ENCODE measurements at places on chromosomes 5 and 9.

DNA sequence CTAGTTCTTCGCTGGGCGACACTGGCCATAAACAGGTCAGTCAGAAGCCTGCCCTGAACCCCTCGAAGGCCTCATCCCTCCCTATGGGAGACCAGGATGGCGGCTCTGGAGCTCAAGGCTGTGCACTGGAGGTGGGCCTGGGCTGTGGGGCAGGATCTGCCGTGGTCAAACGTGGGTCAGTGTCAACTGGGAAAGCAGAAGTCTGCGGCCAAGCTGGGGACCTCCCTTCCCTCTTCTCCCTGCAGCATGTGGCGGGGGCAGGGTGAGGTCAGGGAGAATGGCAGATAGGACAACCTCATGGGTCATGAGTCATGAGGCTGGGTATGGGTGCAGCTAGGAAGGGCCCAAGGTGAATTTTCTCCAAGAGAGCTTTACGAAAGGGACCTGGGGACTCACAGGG is 132.9 kb downstream of the RXRA start:
- no peak for DNase-seq

DNA sequence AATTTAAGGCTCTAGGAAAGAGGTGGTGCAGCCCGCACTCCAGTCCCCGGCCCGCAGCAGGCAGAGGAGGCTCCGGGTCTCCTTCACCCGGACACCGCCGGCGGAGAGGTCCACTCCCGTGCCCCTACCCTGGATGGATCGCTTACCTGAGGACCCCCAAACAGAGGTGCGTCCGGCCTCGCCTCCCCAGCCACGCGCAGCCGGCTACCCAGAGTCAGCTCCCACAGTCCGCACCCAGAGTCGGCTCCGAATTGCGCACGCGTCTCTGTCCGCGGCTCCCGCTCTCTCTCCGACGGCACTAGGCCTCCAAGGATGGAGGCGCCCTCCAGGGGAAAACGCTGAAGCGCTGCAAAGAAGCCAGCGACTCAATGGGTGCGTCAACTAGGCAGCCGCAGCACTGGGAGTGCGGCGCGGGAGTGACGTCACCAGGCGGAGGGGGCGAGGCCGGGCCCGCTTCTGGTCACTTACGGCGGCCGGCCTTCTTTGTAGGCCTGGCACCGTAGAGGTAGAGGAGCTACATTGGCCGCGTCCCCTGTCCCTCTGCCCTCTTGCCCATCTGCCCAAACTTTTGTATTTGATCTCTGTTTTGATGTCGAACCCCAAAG is at the start of gene ELP1:
ELP1 (minus strand) TSS at position 407 of the 605 bp plus-strand sequence. CDS start 2,978 bp downstream, outside the sequence.
- DNase-seq, result peak; percentile 91

GRCh38 chr5:170416526-170416925 is 27.4 kb upstream of the KCNMB1 start:
- DNase-seq, result no peak

GRCh38 chr9:73742412-73742811 is 590.7 kb downstream of the ANXA1 start:
- DNase-seq, result no peak

- no peak for DNase-seq
Observed at GRCh38 chr5:72305194-72306142, 14.6 kb downstream of the MRPS27 start.

- DNase-seq, result no peak
Observed at GRCh38 chr9:91211919-91212318, 149.8 kb downstream of the AUH start.

- no peak for DNase-seq
Observed at GRCh38 chr5:173140769-173141168, 3.6 kb upstream of the BNIP1 start.

DNA sequence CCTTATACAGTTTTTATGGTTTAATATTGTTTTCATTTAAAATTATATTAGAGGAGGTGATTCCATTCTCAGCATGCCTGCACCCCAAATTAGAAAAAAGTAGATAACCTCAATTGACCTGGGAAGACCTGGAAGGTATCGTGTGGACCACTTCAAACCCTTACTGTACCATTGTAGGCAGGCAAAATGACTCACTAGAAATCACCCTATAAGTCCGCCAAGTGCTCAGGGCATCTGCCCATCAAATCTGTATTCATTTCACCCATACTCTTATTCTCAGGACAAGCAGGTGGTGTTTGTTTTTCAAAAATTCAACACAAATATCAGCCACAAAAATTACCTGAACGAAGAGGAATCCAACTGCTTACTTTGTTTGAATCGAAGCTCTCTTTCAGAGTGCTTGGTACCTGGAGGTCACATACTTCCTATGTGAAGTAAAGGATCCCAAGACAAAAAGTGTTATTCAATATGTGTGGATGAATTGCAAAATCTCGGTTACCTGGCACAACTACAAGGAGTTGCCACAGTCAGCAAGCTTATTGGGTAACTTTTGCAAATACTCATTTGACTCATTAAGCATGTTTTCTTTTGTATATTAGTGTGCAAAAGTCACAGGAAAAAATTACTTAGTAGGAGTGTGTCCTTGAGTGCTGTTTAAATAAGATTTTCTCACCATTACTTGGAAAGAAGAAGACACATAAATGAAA is 216.2 kb downstream of the ENC1 start:
- DNase-seq, result no peak

- no peak for DNase-seq
Observed at GRCh38 chr5:1093361-1093760, 18.5 kb downstream of the SLC12A7 start.

- DNase-seq, result no peak
Observed at GRCh38 chr5:172101547-172102217, 86.3 kb downstream of the STK10 start.

- peak; percentile 18 for DNase-seq
Observed at GRCh38 chr9:115883467-115884329, 269.9 kb upstream of the PAPPA start.

GRCh38 chr9:123353041-123353440 is 3.0 kb upstream of the CRB2 start:
- DNase-seq, result no peak

- no peak for DNase-seq
Observed at GRCh38 chr5:151427258-151427657, 20.1 kb upstream of the SLC36A1 start.

- DNase-seq, result no peak
Observed at GRCh38 chr9:113886933-113887332, 10.8 kb downstream of the ZNF618 start.

DNA sequence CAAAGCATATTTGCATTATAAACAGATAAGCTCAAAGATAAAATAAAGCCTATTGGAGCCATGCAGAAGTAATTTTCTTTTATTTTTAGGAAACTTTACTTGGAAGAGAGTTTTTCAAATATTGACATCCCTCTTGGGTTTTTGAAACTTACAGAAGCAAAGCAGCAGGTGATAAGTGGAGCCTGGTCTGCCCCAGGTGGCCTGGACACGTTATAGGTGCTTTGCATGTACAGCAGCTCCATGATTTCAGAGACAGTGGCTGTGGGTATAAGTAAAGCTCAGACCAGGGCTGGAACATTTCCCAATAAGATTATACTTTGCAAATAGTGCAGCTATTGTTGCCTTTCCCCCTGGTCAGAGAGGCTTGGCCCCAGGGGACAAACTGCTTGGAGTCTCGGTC is 51.5 kb downstream of the CCDC192 start:
- no peak for DNase-seq

DNA sequence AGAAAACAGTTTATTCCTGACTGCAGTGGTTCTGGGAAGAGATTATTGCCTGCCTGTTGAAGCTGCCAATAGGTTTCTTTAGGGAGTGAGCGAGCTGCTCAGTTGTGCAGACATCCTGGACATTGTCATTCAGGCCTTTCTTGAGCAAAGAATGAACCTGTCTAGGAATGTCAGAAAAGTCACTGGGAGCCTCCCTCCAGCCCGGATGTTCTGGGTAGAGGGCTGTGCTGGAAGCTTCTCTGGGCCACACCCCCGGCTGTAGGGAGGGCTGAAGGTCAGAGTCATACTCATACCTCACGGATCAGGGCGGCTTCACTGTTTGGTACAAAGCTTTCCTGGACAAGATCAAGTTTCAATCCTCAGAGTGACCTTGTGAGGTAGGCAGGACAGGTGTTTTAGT is 33.4 kb upstream of the TBC1D2 start:
- DNase-seq, result no peak

DNA sequence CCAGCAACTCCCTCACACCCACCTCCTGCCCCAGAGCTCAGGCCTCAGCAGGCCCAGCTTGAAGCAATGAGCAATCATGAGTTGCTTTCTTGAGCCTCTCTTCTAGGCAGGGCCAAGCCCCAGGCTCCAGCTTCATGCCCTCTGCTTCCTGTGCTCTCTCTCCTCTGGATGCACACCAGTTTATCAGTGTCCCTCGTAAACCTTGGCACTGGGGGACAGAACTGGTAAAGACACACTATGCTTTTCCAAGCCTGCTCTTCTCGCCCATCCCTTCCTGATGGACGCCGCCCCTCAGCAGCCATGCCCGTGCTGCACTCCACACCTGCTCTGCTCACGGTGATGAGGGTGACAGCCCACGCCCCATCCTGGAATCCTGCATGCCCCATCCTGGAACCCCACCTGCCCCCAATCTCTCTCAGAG is 49.4 kb upstream of the ORM1 start:
- DNase-seq, result no peak

DNA sequence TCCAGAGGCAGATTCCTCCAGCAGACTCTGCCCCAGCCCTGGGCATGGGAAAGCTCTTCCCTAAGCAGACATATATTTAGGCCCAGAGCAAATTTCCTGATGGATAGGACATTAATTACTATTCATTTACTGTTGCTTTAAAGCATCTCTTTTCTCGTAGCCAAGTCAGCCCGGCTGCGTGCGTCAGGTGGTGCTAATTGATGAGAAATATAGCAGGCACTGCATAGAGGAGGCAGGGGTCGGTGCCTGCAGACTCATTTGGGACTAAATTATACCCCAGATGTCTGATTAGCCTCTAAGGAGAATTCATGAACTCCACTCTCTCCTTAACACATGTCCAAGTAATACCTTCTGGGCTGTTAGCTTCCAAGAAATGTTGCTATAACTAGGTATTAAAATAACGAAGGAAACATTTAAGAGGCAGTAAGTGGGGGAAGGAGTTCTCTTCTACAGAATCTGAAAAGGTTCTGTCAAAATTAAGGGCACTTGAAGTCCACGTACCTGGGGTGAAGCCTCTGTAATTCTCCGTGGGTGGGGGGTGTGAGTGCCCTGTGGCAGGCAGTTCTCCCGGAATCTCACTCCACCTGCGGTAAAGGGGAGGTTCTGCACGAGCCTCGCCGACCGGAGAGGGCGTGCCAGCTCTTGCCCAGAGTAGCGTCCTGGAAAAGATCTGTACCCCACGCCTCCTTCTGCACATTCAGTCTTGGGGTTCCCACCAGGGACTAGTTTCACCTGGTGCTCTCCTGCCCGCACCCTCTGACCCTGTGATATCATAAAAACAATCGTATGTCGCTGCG is 115.9 kb upstream of the FCN2 start:
- DNase-seq, result no peak

DNA sequence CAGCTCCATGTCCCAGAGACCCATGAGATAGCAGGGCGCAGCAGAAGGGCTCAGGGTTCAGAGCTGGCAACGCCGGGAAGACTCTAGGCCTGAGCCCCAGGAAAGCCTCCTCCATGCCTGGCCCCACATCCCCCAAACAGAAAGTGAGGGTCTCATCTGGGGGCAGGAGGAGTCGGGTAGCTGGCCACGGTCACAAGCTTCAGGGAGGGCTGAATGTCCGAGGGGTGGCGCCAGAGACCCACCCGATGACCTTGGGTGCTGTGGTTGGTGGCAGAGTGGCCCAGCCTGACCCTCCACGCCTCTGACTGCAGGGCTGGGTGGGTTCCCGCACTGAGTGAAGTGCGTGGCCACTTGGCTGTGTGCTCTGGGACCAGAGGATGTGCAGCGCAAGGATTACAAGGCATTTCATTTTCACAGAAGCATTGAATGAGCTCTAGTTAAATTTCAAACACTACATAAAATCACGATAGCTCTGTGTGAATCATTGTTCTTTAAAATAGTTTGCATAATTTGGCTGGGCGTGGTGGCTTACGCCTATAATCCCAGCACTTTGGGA is 3.0 kb downstream of the C8G start:
- DNase-seq, result no peak

DNA sequence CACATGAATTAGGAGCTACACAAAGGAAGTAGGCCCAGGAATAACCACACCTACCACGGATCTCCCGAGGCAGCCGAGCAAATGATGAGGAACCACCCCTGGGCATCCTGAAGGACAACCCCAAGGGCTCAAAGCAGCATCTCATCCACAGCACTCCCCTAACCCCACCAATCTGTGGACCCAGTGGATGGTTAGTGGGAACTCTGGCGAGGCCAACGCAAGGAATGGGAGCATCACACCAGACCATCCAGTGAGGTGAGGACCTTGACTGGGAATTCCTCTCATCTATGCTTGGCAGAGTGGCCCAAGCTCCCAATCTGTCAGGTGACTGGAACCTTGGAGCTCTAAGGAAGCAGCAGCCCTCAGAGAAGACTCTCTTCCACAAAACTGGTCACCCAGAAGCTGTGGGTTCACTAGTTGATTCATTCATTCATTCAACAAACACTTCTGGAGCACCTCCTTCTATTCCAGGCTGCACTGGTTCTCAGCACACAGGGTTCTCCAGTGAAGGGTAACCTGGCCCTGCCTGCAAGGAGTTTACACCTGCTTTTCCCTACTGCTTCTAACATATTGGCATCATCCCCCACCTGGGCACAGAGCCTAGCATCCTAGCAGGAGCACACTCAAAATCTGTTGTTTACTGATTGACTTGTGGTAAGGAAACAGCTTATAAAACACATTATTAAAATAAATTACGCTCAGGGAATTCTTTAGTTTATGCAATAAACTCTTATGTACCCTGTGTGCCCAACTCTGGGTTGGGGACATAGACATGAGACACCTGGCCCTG is 4.9 kb downstream of the ACSL6 start:
- DNase-seq, result no peak

- no peak for DNase-seq
Observed at GRCh38 chr9:18189871-18190670, 283.9 kb upstream of the ADAMTSL1 start.

- no peak for DNase-seq
Observed at GRCh38 chr9:81979196-81979595, 9.4 kb upstream of the SPATA31D1 start.

GRCh38 chr5:87605663-87606062 is 192.9 kb upstream of the CCNH start:
- DNase-seq, result no peak

DNA sequence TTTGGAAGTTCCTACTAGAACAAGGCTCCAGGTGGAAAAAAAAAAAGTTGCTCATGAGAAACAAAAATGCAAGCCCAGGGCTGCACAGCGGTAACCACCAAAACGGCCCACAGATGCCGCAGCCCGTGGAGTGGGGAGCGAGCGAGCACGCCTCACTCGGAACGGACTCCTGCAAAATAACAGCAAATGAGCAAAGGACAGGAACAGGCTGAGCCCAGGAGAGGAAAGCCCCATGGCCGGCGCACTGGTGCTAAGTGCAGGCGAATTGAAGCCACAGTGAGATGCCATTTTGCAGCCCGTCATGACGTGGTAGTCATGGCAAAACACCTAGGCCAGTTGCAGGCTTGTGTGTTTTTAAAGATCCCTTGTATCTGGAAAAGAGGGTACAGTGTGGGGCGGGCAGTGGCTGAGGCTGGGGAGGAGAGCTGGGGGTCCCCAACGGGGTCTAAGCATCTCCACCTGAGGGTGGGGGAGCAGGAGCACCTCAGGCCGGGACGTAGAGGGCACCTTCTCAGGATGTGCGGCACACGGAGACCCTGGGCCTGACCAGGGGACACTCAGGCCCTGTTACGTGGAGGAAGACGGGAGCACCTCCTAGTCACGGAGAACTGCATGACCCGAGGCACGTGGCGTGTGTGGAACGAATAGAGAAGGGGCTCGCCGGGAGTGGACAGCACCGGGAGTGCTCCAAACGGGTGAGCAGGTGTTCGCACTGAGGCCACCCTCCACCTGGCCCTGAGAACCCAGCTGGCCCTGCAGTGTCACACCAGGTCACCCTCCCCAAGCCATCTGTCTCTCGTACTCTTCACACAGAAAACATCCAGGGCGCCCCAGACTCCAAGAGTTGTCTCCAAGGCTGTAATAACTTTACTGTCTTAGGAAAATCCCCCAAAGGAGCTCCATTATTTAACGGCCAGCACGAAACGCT is 10.7 kb downstream of the GRM6 start:
- no peak for DNase-seq

Measured in Jurkat, Clone E6-1 (cell line).